ENCODE measurements at places on chromosomes 6 and 20.

DNA sequence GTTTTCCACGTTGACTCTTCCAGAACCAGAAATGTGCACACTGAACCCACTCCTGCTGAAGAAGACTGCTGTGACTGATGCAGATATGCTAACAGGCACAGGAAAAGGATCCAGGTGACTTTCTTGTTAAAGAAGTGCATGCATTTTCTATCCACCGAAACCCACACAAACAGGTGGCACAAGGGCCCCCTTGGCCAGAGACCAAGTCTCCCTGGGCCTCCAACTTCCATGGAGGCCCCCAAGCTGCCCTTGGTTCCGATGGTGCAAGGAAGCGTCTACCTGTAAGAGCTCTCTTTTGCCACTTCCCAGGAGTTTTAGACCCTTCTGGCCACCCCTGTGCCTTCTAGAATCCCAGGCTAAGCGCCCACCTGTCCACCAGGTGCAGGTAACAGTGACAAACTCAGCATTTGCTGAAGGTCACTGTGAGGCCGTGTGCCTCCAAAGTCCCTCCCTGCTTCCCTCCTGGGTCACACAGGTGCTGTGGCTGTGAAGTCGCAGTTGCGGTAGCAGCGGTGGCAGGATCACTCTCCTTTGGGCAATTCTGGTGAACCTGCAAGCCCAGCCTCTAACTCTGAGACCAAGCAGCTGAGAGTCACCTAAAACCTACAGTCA lies 134.8 kb downstream of the PXDC1 start:
- no peak for DNase-seq
- H3K27ac ChIP-seq = no peak overlapping the region
- H3K4me1 ChIP-seq = no peaks in the 10 kb centered on the region
- H3K4me3 ChIP-seq = no peak overlapping the region
- H3K36me3 ChIP-seq = no peaks in the 10 kb centered on the region

- no peak for DNase-seq
- H3K36me3 ChIP-seq = no peaks in the 10 kb centered on the region
- H3K4me3 ChIP-seq = no peak overlapping the region
- H3K4me1 ChIP-seq = no peaks in the 10 kb centered on the region
- no peaks in the 10 kb centered on the region for H3K27me3 ChIP-seq
Observed at GRCh38 chr20:5033566-5033965, 32.3 kb upstream of the SLC23A2 start.

GRCh38 chr20:2865630-2866029 lies 7.7 kb upstream of the PTPRA start:
- no peaks in the 10 kb centered on the region for H3K27me3 ChIP-seq
- no peak overlapping the region for H3K4me3 ChIP-seq
- peaks cover 17% of the 10 kb centered on the region for H3K36me3 ChIP-seq

DNA sequence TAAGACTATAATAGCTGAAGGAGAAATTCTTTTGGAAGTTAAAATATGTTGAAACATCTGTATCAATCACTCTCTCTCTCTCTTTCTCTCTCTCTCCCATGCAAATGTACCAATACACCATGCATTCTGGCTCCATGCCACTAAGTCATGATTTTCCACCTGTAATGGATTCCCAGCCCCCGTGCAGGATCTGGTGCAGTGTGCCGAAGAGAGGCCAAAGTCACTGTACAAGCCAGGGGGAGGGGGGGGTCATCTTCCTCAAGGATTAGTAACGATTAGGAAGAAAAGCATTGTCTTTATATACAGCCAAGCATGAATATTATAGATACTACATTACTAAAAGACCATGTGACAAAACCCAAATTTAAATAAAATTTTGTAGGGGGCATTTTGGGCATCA lies 725.1 kb downstream of the KIF16B start:
- no peak overlapping the region for H3K27ac ChIP-seq
- H3K4me3 ChIP-seq = no peak overlapping the region
- H3K4me1 ChIP-seq = no peaks in the 10 kb centered on the region
- H3K27me3 ChIP-seq = no peaks in the 10 kb centered on the region
- no peak for DNase-seq
- H3K36me3 ChIP-seq = no peaks in the 10 kb centered on the region

GRCh38 chr6:77686931-77687330 lies 34.1 kb downstream of the MEI4 start:
- H3K4me1 ChIP-seq = no peaks in the 10 kb centered on the region
- H3K27ac ChIP-seq = no peak overlapping the region
- H3K4me3 ChIP-seq = no peak overlapping the region

GRCh38 chr6:49506569-49507111 lies 6.9 kb downstream of the GLYATL3 start:
- H3K4me3 ChIP-seq = no peak overlapping the region
- peaks cover 5% of the 10 kb centered on the region for H3K27me3 ChIP-seq
- no peak overlapping the region for H3K27ac ChIP-seq
- H3K4me1 ChIP-seq = no peaks in the 10 kb centered on the region
- no peaks in the 10 kb centered on the region for H3K36me3 ChIP-seq

DNA sequence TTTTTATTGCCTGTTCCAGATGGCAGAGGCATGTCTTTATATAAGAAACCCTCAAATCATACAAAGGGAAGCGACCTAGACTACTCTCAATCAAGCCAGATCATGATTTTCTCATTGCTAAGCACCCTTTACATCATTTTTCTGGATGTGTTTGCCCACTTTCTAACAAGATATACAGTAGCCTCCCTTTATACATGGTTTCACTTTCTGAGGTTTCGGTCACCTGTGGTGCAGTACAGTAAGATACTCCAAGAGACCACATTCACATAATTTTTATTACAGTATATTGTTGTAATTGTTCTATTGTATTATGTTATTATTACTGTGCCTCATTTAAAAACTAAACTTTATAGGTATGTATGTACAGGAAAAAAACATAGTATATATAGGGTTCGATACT lies 23.6 kb downstream of the TOMM6 start:
- no peaks in the 10 kb centered on the region for H3K4me1 ChIP-seq
- H3K27ac ChIP-seq = no peak overlapping the region
- H3K27me3 ChIP-seq = no peaks in the 10 kb centered on the region
- no peak overlapping the region for H3K4me3 ChIP-seq
- DNase-seq = no peak

GRCh38 chr20:6468423-6469116 lies 298.9 kb upstream of the BMP2 start:
- H3K4me1 ChIP-seq = no peaks in the 10 kb centered on the region
- no peak overlapping the region for H3K27ac ChIP-seq
- no peak for DNase-seq
- no peak overlapping the region for H3K4me3 ChIP-seq

DNA sequence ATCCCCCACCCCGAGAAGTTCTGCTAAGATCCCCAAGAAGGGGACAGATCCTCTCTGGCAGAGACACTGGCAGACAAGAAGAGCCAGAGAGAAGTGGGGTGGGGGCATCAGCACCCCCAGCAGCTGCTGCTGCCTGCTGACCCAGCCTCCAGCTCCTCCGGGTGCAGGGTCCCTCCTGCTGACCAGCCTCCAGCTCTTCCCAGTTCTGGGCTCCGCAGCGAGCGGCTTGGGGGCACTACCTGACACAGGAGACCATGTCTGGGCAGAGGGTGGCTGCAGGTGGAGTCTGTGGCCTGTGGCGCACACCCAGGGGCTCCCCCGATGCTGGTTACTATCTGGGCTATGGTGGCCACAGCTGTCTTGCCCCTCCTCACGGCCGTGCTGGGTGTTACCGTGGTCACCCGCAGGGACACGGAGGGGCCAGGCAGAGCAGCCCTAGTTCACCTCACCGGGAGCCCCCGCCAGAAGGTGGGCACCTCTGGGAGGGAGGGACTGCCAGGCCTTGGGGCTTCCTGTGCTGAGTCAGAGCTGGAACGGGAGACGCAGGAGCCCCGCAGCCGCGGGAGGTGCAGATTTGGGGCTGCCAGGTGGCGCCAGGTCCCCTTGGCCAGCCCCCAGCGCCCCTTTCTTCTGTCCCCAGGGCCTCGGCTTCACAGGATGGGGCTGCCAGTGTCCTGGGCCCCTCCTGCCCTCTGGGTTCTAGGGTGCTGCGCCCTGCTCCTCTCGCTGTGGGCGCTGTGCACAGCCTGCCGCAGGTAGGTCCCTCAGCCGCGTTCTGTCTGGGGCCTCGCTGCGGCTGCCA lies 630 bp downstream of the LIME1 start:
- peak; percentile 73 for DNase-seq
- peaks cover 19% of the 10 kb centered on the region for H3K4me1 ChIP-seq
- peak overlapping the region; percentile 69 for H3K4me3 ChIP-seq

GRCh38 chr6:110613356-110613755 lies 136.9 kb upstream of the SLC22A16 start:
- H3K27ac ChIP-seq = no peak overlapping the region
- no peak overlapping the region for H3K4me3 ChIP-seq
- H3K4me1 ChIP-seq = no peaks in the 10 kb centered on the region
- H3K36me3 ChIP-seq = no peaks in the 10 kb centered on the region

DNA sequence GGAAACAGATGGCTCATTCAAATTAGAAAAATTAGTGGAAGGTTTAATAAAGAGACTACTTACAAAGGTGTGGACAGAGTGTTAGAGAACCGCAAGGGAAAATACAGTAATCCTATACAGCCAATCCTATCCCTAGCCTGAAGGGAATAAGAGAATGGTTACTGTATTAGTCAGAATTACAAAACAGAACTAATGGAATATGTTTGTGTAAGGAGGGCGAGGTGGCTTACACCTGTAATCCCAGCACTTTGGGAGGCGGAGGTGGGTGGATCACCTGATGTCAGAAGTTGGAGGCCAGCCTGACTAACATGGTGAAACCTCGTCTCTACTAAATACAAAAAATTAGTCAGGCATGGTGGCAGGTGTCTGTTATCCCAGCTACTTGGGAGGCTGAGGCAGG lies 16.3 kb upstream of the TRPC4AP start:
- H3K4me3 ChIP-seq = no peak overlapping the region
- no peaks in the 10 kb centered on the region for H3K36me3 ChIP-seq
- DNase-seq = no peak
- H3K27ac ChIP-seq = no peak overlapping the region
- H3K27me3 ChIP-seq = no peaks in the 10 kb centered on the region

DNA sequence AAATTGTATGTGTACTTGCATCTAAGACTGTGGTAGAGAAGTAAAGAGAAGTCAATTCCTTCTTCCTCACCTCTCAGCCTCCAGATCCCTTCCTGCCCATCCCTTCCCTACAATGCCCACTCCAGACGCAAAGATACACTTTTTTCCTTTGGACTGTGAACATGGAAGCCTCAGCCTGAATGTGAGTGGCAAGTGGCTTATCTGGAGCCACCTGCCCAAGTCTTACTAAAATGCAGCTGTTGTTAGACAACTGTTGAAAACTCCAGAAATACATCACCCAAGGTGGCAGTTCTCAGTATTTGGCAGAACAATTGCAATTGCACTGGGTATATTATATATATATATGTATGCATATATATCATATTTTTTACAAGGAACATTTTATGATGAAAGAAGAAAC lies 7.5 kb downstream of the VGLL2 start:
- peaks cover 3% of the 10 kb centered on the region for H3K4me1 ChIP-seq
- no peak overlapping the region for H3K4me3 ChIP-seq
- H3K36me3 ChIP-seq = no peaks in the 10 kb centered on the region
- DNase-seq = no peak
- H3K27ac ChIP-seq = no peak overlapping the region
- peaks cover 59% of the 10 kb centered on the region for H3K27me3 ChIP-seq

DNA sequence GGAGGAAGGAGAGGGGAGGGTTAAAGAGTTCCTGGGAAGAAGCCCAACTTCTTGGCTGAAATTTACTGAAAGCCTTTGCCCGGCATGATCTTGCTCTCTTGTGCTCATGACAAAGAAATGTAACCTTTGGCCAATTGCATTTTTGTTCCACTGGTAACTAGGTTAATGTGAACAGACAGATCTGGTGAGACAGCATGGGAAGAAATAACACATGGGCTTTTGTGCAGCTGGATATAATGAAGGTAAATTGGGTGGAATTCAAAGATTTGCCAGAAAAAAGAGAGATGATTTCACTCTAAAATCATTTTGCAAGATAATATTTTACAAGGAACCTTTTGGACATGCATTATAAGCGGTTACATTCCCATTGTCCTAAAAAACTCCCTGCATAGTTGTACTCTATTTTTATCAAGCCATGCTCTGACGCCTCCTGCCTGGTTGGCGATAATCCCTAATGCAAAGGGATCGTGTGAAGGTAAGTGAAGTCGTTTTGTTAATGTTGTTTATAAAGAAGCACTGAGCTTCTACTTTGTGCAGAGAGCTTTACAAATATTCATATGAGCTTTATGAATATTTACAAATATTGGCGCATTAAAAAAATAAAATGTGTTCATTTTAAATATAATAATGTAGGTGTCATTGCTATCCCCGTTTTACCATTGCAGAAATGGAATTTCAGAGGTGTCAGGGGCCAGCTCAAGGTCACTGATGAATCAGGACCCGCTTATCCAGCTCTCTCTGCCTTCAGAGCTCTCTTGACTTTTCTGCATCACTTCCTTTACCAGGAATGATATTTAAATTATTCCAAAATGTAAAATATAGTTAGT lies 161.3 kb upstream of the AGPAT4 start:
- H3K27ac ChIP-seq = no peak overlapping the region
- peaks cover 6% of the 10 kb centered on the region for H3K27me3 ChIP-seq
- DNase-seq = no peak
- no peaks in the 10 kb centered on the region for H3K36me3 ChIP-seq

GRCh38 chr6:154882107-154882506 lies 113.0 kb upstream of the TIAM2 start:
- no peak for DNase-seq
- H3K4me3 ChIP-seq = no peak overlapping the region
- H3K27me3 ChIP-seq = no peaks in the 10 kb centered on the region
- H3K4me1 ChIP-seq = peaks cover 6% of the 10 kb centered on the region
- peaks cover 5% of the 10 kb centered on the region for H3K36me3 ChIP-seq

GRCh38 chr20:46928580-46929132 lies 34.0 kb downstream of the EYA2 start:
- no peak overlapping the region for H3K4me3 ChIP-seq
- DNase-seq = no peak
- H3K27ac ChIP-seq = no peak overlapping the region
- H3K27me3 ChIP-seq = peaks cover 6% of the 10 kb centered on the region
- H3K36me3 ChIP-seq = no peaks in the 10 kb centered on the region

DNA sequence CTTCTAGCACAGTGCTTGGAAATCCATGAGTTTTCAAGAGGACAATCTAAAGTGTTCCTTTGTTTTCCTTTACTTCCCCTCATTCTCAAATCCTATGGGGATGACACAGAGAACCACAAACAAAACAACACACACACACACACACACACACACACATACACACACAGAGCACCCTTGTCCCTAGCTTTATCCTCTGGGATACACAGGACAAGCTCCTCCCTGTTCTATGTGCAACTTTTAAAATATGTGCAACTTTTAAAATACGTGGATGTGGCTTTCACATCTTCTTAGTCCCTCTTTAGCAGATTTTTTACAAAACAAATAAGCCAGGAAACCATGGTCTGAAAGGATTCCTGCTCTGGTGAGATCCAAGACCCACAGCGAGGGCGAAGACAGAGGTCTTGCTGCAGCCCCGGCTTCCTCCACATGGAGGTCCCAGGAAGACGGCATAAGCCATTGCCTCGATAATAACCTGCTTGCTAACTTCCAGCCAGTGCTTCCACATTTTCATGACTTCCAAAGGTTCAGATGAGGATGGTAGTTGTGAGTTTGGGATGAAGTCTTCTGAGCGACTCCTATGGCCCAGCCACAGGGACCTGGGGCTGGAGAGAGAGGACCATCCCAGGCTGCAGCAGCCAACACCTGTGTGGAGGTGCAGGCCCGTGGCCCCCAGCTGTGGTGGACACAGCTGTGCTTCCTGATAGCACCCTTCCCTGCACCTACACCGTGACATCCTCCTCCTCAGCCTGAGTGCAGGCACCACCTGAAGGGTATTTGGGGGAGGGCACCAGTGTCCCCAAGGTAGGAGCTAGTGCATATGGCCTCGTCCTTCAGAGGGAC lies 62.8 kb upstream of the CD93 start:
- peaks cover 10% of the 10 kb centered on the region for H3K4me1 ChIP-seq
- H3K27ac ChIP-seq = no peak overlapping the region
- no peaks in the 10 kb centered on the region for H3K36me3 ChIP-seq
- no peak for DNase-seq
- H3K4me3 ChIP-seq = no peak overlapping the region
- H3K27me3 ChIP-seq = peaks cover 5% of the 10 kb centered on the region

- no peak overlapping the region for H3K4me3 ChIP-seq
- no peak overlapping the region for H3K27ac ChIP-seq
- no peaks in the 10 kb centered on the region for H3K27me3 ChIP-seq
Observed at GRCh38 chr6:11960909-11961779, 51.0 kb upstream of the HIVEP1 start.

All from activated CD4-positive, alpha-beta memory T cell treated with anti-CD3 and anti-CD28 coated beads for 36 hours (primary cell).